Activated naive CD8-positive, alpha-beta T cell treated with anti-CD3 and anti-CD28 coated beads for 36 hours (primary cell): ENCODE measurements at places on chromosomes 16 and 17.

DNA sequence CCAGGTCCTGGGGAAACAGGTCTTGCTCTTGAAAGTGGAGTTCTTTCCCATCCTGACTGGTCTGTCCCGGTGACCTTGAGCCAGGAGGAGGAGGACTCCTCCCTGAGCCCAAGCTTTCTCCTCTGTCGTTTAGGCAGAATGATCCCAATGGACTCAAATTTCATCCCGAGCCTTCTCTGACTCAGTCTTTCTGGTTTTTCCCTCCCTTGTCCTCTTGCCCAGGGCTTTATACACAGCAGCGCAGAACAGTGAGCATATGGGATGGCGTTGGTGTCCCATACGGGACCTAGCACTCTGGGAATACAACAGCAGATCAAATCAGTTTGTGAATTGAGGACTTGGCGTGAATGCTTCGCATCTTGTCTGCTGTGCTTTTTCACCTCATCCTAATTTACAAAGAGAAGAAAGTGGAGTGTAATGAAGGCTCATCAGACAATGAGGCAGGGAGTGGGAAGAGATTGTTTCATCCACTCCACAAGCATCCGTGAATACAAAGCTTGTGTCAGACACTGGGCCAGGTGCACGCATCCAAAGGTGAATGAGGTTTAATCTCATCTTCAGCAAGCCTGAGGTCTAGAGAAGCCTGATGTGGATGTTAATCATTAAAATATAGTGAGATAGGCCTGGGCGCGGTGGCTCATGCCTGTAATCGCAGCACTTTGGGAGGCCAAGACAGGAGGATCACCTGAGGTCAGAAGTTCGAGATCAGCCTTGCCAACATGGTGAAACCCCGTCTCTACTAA, 1.1 kb upstream of the XYLT1 start:
- no peak for DNase-seq

- no peak for DNase-seq
These were observed 62.9 kb downstream of the SMPD3 start for GRCh38 chr16:68385371-68385770.

GRCh38 chr17:82528484-82529265, 9.1 kb downstream of the FOXK2 start:
- DNase-seq: no peak

- no peak for DNase-seq
These were observed 38.5 kb upstream of the MYOCD start for GRCh38 chr17:12627177-12627629.

DNA sequence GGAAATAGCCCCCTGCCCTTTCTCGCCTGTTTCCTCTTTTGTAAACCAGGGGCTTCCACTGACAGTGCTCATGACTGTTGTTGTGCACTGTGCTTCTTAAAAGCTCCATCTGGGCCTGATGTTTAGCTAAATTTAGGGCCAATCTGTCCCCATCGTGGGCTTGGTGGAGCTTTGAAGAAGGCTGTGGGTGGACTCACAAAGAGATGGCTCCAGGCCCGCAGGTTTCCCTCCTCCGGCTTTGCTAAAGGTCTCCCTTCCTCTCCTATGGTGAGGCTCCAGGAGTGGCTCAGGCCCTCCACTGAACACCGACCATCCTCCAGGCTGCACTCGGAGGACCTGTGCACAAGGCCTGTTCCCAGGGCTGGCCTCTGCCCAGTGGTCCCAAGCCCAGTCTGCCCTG, 30.2 kb upstream of the XPO6 start:
- no peak for DNase-seq

DNA sequence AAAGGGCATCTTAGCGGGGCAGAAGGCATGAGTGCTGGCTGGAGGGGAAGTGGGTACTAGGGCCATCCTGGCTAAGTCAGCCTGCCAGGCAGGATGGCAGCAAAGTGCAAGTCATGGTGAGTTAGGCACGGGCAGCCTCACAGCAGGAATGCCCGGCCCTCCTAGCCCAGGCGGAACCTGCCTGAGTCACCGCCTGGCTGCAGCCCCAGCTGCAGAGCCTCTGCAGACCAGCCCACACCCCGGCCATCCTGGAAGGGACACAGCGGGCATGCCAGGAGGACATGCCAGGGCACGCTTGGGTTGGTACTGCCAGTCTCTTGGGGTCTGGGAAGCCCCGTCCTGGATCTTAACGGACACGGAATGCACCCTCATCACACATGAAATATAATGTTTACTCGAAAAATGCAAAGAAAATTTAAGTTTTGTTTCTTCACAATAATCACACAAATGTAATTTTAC, 5.0 kb upstream of the ALDH3A1 start:
- no peak for DNase-seq

DNA sequence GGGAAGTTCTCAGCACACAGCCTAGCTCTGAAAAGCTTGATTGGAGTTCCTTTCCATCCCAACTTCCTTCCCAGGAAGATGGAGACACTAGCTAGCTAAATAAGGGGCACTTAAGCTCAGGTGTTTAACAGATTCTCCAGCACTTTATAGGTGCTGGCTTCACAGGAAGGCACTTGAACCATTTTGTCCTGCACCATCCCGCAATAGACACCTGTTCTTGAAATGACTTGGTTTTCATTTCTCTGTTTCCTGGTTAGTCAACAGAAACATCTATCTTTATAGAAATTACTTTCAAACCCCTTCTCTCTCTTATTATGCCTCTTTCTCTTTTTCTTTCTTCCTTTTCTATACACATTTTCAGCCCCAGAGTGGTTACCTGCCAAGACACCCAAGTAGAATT, 409.9 kb upstream of the ZFHX3 start:
- no peak for DNase-seq

DNA sequence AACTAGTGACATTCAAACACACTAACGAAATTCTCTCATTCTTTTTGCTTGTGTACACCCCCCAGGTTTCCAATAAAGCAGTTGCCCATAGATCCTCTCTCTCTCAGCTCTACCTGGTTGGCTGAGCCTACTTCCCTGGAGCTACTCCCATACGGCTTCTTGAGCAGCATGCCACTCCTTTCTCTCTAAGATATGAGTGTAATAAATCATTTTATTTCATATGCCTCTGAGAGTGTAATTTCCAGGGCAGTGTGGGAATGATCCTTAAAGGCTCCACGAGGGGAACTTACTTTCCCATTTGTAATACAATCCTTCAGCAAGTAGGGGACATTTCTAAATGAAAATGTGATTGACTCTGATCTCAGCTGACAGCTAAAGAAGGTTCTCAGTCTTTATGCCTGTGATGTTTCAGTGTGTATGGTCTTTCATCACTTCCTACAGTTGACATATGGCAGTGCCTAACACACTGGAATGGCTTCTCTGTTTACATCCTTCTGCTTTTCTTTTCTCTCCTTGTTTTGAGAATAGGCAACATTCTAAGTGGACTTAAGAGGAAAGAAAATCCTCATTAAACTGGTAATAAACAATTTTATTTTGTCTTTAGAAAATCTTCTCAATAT, 1194.3 kb upstream of the CDH8 start:
- DNase-seq: no peak

GRCh38 chr17:45433159-45433535, 477 bp upstream of the ARHGAP27 start:
- DNase-seq: no peak

DNA sequence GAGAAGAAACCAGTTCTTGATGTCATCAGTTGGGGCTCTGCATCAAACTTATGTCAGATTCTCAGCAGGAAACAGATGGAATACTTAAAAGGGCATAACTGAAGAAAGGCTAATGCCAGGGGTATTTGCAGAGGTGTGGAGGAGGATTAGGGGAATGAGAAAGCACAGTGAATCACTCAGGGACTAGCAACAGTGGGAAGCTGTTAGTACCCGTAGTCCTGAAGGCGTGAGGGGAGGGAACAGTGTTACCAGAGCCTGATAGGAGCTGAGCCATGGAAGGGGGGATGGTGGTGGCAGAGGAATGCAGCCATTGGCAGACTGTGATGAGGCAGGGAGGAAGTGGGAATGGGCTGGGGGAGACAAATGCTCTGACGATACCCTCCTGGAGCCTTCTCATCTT, 162.3 kb downstream of the UTP18 start:
- DNase-seq: no peak

GRCh38 chr17:63405741-63406261, 40.3 kb downstream of the CYB561 start:
- no peak for DNase-seq

GRCh38 chr17:2849327-2849670, 53.1 kb downstream of the RAP1GAP2 start:
- DNase-seq: no peak

DNA sequence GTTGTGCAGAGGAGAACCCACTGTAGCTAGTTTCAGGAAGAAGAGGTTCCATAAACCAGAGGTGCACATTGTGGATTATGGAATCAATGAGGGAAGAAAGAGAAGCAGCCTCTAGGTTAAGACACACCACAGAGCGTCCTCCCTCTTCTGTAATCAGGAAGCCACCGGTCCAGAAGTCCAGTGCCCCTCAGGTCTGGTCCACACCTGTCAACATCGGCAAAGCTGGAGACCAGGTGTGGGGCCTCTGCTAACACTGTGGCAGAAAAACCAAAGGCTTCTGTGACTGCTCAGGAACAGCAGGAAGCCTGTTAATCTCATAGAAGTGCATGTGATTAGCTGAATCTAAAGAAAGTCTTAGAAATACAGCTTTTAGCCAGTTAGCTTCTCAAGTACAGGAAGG, 23.3 kb downstream of the LIMD2 start:
- no peak for DNase-seq

- no peak for DNase-seq
These were observed 62.3 kb downstream of the TMEM100 start for GRCh38 chr17:55660178-55660886.

- no peak for DNase-seq
These were observed 26.7 kb downstream of the CDH11 start for GRCh38 chr16:65095090-65095728.

DNA sequence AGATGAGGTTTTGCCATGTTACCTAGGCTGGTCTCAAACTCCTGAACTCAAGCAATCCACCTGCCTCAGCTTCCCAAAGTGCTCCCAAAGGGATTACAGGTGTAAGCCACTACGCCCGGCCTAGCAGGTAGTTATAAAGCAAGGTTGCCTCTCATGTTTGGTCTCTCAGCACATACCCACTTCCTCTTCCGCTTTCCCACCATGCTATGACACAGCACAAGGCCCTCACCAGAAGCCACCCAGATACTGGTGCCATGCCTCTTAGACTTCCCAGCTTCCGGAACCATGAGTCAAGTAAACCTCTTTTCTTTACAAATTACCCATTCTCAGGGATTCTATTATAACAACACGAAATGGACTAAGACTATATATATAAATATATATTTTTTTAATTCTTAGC, 143.6 kb downstream of the COPRS start:
- no peak for DNase-seq

- DNase-seq: no peak
These were observed 180.7 kb upstream of the CACNG5 start for GRCh38 chr17:66654106-66654740.

GRCh38 chr17:76078860-76079534, at the start of gene ZACN:
Gene ZACN, plus strand, starts transcription at chr17:76079182. Its CDS starts 83 bp downstream, at chr17:76079265.
- DNase-seq: no peak
